Frontal cortex (tissue), 4 donors: ENCODE measurements at places on chromosomes 6 and 20. TPM values are rescaled to one million over a fixed set of nuclear protein-coding genes. Genes with fewer than 3 reads are reported as not detected.

Gene AVP
- total RNA-seq = not detected

Gene KIF3B
- total RNA-seq = 89.3 TPM

Gene VARS2
- 22.4 TPM for total RNA-seq

Gene RAET1L
- total RNA-seq = not detected

Gene TGM3
- total RNA-seq = not detected

Gene CST9L
- not detected for total RNA-seq

Gene SLC22A23
- 22.8 TPM for total RNA-seq

Gene DUSP15
- 9.8 TPM for total RNA-seq
